ENCODE measurements at places on chromosomes 16 and 17. TPM values are rescaled to one million over a fixed set of nuclear protein-coding genes. Genes with fewer than 3 reads are reported as not detected.
A peak's percentile ranks its signal among the peaks of the same experiment; 100 is the strongest.

GRCh38 chr16:82177555-82177954 lies 7.5 kb upstream of the MPHOSPH6 start:
- DNase-seq = no peak
- H3K4me3 ChIP-seq = no peak overlapping the region
- H3K36me3 ChIP-seq = no peaks in the 10 kb centered on the region
- H3K4me1 ChIP-seq = no peaks in the 10 kb centered on the region
- no peak overlapping the region for H3K27ac ChIP-seq

- no peaks in the 10 kb centered on the region for H3K27me3 ChIP-seq
- no peak for DNase-seq
- no peaks in the 10 kb centered on the region for H3K36me3 ChIP-seq
Observed at GRCh38 chr16:26889740-26890139, 177.0 kb upstream of the C16orf82 start.

DNA sequence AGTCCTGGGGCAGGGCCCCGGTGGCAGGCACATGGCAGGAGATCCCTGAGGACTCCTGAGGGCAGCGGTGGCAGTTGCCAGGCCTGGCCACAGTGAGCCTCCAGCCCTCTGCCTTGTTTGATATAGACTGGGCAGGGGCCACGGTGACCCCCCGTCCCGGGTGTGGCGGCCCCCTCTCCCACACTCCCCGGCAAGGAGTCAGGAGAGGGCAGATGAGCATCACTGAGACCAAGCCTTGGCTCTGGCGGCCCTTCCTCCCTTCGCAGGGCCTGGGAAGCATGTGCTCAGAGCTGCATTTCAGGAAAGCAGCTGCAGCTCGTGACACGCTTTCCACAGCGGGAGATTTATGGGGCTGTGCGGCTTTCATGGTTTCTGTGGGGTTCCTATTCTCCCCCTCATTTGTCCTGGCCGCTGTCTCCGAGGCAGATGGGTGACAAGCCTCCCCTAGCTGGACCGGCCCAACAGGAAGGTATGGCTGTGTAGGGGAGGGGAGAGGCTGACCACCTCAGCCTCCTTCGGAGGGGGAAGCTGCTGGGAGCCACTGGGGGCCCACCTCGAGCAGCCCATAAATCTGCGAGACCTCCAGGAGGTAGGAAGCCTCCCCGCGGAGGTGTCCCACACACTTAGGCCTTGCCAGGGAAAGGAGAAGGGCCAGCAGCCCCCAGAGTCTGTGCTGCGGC lies 211.4 kb downstream of the NTN1 start:
- H3K4me3 ChIP-seq = no peak overlapping the region
- H3K27me3 ChIP-seq = peaks cover 3% of the 10 kb centered on the region
- DNase-seq = no peak

DNA sequence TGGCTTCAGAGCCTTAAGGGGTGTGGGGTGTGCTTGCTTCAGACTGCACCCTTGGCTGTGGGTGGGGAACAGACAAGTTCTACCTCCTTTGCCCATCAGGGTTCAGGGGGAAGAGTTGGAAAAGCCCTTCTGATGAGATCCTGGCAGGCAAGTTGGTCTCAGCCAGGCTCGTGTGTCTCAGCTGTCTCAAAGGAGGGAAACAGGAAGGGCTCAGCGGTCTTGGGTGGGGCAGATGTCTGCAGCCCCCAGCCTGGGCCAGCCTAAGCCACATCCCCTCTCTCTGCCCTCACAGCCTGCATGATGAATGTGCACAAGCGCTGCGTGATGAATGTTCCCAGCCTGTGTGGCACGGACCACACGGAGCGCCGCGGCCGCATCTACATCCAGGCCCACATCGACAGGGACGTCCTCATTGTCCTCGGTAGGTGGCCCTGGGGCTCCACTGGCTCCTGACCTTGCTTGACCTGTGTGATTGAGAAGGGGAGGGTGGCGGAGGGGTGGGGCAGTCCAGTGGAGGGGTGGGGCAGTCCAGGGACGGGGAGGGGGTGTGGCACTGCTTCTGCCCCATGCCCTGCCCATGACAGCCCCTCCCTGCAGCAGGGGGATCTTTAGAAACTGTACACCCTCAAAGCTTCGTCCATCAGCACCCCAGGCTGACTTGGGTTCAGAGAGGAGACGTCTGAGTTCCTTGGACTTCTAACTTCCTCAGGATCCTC lies 199.5 kb downstream of the PRKCB start:
- H3K4me3 ChIP-seq = no peak overlapping the region
- DNase-seq = no peak
- peaks cover 27% of the 10 kb centered on the region for H3K27me3 ChIP-seq
- H3K36me3 ChIP-seq = no peaks in the 10 kb centered on the region
- H3K27ac ChIP-seq = no peak overlapping the region

DNA sequence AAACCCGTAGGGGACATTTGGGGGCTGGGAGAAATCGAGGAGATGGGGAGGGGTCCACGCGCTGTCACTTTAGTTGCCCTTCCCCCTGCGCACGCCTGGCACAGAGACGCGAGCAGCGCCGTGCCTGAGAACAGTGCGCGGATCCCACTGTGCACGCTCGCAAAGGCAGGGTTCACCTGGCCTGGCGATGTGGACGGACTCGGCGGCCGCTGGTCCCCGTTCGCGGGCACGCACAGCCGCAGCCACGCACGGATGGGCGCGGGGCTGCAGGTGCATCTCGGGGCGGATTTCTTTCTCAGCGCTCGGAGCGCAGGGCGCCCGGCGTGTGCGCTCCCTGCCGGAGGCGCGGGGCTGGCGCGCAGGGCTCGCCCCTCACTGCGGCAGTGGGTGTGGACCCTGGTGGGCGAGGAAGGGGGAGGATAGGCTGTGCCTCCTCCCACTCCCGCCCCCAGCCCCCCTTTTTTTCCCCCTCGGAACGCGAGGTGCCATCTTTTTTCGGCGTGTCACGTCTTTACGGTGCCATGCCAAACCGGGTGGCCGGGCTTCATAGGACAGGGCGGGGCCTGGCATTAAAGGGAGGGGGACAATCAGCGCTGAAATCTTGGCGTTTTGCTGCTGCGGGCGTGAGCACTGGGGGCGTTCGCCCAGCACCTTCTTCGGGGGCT lies 1.1 kb downstream of the MAPT start:
- no peak for DNase-seq
- H3K36me3 ChIP-seq = no peaks in the 10 kb centered on the region
- peak overlapping the region; percentile 86 for H3K4me3 ChIP-seq
- peaks cover 80% of the 10 kb centered on the region for H3K27me3 ChIP-seq

GRCh38 chr16:55133654-55134053 lies 190.3 kb upstream of the IRX6 start:
- no peak overlapping the region for H3K27ac ChIP-seq
- H3K27me3 ChIP-seq = peaks cover 23% of the 10 kb centered on the region
- H3K4me3 ChIP-seq = no peak overlapping the region
- H3K4me1 ChIP-seq = peaks cover 10% of the 10 kb centered on the region

DNA sequence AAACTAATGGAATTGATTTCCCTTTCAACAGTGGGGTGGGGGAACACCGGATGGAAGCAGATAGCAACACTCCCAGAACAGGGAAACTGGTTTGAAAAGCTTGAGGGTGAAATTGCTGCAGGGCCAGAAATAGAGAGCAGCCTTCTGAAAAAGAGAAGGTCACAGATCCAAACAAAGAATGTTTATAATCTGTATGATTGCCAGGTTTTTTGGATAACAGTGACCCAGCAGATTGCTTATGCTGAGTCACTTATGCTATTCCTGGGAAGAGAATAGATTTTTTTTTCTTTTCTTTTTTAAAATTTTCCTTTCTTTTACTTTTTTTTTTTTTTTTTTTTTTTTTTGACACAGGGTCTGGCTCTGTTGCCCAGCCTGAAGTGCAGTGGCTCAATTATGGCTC lies 641.3 kb downstream of the KCNJ2 start:
- no peaks in the 10 kb centered on the region for H3K36me3 ChIP-seq
- H3K4me1 ChIP-seq = no peaks in the 10 kb centered on the region
- no peak for DNase-seq
- H3K27me3 ChIP-seq = no peaks in the 10 kb centered on the region

- H3K27me3 ChIP-seq = peaks cover 70% of the 10 kb centered on the region
- DNase-seq = no peak
Observed at GRCh38 chr17:8965394-8966168, at the start of gene PIK3R5. Gene PIK3R5 (minus strand): TSS chr17:8965707. CDS start chr17:8911494, 54,213 bp downstream.

- no peak overlapping the region for H3K27ac ChIP-seq
- H3K4me1 ChIP-seq = no peaks in the 10 kb centered on the region
- peaks cover 83% of the 10 kb centered on the region for H3K27me3 ChIP-seq
- DNase-seq = no peak
- H3K36me3 ChIP-seq = no peaks in the 10 kb centered on the region
Observed at GRCh38 chr16:86520317-86521210, 10.2 kb downstream of the FOXF1 start.

DNA sequence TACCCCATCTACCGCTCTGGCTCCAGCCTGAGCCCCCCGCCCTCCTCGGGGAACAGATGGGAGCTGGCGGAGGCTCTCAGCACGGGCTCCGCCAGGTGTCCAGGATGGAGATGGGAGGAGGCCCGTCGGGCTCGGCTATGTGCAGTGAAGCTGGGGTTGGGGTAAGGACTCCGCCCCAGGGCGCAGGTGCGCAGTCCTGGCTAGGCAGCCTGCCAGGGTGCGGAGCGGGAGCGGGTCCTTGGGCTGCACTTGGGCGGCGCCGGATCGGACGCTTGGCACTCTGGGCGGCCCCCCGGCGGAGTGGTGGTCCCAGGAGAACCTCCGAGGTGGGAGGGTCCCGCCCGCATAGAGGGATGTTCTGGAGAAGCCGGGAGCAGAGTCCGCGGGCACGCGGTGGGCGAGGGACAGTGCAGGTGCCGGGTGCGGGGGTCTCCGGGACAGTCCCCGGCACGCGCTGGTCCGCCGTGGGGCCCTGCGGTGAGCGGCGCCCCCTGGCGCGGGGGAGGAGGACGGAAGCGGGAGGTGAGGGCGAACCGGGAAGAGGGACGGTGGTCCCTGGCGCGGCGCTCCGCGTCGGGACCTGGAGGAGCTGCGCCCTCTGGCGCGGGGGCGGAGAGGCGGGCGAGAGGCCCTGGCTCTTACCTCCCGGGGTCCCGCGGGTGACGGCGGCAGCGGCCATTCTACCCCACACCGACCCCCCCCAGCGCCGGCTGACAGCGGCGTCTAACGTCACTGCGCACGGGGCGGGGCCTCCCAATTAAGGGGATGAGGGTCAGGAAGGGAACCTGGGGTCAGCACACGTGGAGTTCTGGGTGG lies at the start of gene CAMTA2:
TSS of gene CAMTA2 (minus strand) at position 725 of the 816 bp plus-strand sequence. CDS start 1,453 bp downstream, outside the sequence.
- peak within 1 kb of the TSS; percentile 74 for H3K27ac ChIP-seq
- H3K27me3 ChIP-seq = no peaks in the 10 kb centered on the region
- DNase-seq = peak; percentile 85
- H3K4me3 ChIP-seq = peak within 1 kb of the TSS; percentile 88
- peaks cover 5% of the 10 kb centered on the region for H3K36me3 ChIP-seq

- no peaks in the 10 kb centered on the region for H3K27me3 ChIP-seq
- peaks cover 40% of the 10 kb centered on the region for H3K4me1 ChIP-seq
- H3K4me3 ChIP-seq = no peak overlapping the region
- H3K27ac ChIP-seq = no peak overlapping the region
Observed at GRCh38 chr17:2183346-2183745, 120.2 kb downstream of the SMG6 start.

- H3K4me1 ChIP-seq = peaks cover 15% of the 10 kb centered on the region
- no peak overlapping the region for H3K4me3 ChIP-seq
- no peak for DNase-seq
- peaks cover 5% of the 10 kb centered on the region for H3K27me3 ChIP-seq
- H3K36me3 ChIP-seq = no peaks in the 10 kb centered on the region
Observed at GRCh38 chr17:77594416-77595209, 363.9 kb upstream of the TNRC6C start.

- no peak for DNase-seq
- peaks cover 47% of the 10 kb centered on the region for H3K4me1 ChIP-seq
- peaks cover 8% of the 10 kb centered on the region for H3K36me3 ChIP-seq
- H3K4me3 ChIP-seq = no peak overlapping the region
- peak overlapping the region; percentile 73 for H3K27ac ChIP-seq
Observed at GRCh38 chr16:84737192-84738011, 37.6 kb downstream of the USP10 start.

DNA sequence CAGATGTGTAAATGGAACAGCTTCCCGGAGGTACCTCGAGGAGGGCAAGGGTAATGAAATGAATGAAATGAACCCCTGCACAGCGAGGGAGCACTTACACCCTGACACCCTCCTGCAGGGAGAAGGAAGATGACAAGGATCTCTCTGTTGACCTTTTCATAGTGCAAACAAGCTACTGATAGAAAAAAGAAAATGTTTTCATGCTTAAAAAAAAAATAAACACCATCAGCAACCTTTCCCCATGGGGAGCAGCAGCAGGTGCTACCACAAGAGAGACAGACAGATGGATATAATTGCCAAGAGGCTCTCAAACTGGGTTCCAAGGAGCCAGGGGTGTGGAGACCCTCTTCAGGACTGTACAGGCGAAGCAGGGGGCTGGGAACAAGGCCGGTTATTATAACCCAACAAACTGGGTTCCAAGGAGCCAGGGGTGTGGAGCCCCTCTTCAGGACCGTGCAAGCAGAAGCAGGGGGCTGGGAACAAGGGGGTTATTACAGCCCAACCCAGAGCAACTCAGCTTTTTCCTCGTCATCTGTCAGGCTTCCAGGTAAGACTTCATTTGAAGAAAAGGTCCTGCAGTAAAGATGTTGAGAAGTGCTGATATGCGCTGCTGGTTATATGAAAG lies 718 bp upstream of the RPH3AL start:
- no peak for DNase-seq
- H3K27me3 ChIP-seq = no peaks in the 10 kb centered on the region
- H3K4me3 ChIP-seq = peak overlapping the region; percentile 79
- H3K4me1 ChIP-seq = peaks cover 48% of the 10 kb centered on the region
- H3K27ac ChIP-seq = peak overlapping the region; percentile 95
- peaks cover 7% of the 10 kb centered on the region for H3K36me3 ChIP-seq

- no peaks in the 10 kb centered on the region for H3K4me1 ChIP-seq
Observed at GRCh38 chr16:7871979-7872378, 539.3 kb downstream of the RBFOX1 start.

- H3K27me3 ChIP-seq = peaks cover 7% of the 10 kb centered on the region
- no peaks in the 10 kb centered on the region for H3K36me3 ChIP-seq
- H3K4me3 ChIP-seq = no peak overlapping the region
Observed at GRCh38 chr17:10797476-10798328, 6.2 kb downstream of the TMEM238L start.

DNA sequence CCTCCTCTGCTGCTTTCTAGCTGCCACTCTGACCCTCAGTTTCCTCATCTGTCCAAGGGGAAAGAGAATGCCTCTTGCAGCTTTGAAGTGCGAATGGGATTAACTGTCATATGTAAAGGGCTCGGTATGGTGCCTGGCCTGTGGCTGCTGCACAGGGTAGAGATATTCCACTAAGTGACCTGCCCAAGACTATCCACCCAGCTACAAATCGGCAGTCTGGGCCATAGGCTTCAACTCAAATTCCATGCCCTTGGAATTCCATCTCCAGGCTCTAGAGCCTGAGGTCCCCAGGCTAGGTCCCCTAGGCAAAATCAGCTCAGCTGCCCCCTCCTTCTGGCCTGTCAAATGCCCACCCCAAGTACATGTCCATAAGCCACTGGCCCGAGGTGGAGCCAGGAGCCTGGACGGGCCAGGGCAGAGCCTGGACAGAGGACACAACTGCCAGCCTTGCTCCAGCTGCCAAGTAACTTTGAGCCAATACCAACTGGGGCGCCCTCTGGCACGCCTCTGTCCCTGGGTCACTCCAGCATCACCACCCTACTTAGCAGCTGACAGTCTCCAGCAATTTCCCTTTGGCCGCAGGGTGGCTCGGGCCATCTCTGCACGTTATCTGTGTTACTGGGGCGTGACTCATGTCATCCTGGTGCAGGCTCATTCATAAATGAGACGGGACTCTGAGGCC lies 57.2 kb downstream of the SDK2 start:
- DNase-seq = no peak
- H3K4me3 ChIP-seq = no peak overlapping the region
- H3K36me3 ChIP-seq = no peaks in the 10 kb centered on the region
- H3K4me1 ChIP-seq = peaks cover 29% of the 10 kb centered on the region

Gene TBC1D3
- not detected for total RNA-seq

Gene MMP28
- 0.97 TPM for total RNA-seq

Gene TEKT3
- total RNA-seq = 1.3 TPM

Gene ARL5C
- total RNA-seq = not detected

Gene HCRT
- not detected for total RNA-seq

Gene GNG13
- not detected for total RNA-seq

Gene RNF43
- 14.0 TPM for total RNA-seq

Gene ACSM3
- total RNA-seq = 22.6 TPM

Gene CCL8
- total RNA-seq = not detected

Gene CA7
- 0.70 TPM for total RNA-seq

All from type B pancreatic cell (in vitro differentiated cells).